ENCODE measurements at places on chromosomes 2 and 18. TPM values are rescaled to one million over a fixed set of nuclear protein-coding genes. Genes with fewer than 3 reads are reported as not detected.
A peak's percentile ranks its signal among the peaks of the same experiment; 100 is the strongest.

TNFAIP6 gene
- total RNA-seq: 14.4 TPM

DNA sequence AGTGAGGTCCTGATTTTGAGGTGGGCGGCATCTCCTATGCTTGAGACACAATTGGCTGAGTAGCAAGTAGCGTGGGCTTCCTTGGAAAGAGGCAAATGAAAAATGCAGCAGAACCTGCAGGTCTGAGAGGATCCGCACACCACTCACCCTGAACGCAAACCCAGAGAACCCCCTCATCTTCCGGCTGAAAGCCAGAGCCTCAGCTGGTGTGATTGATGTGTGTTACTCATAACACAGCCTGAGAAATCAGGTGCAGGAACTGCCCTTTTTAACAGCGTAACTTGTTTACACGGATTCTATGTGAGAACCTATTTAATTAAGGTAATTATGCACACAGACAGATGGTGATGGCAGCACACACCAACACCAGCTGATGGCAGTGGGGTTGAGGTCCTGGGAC, 123.4 kb downstream of the MRO start:
- peak; percentile 6 for DNase-seq

- DNase-seq: no peak
Observed at GRCh38 chr18:2976218-2977132, 36.5 kb downstream of the LPIN2 start.

DNA sequence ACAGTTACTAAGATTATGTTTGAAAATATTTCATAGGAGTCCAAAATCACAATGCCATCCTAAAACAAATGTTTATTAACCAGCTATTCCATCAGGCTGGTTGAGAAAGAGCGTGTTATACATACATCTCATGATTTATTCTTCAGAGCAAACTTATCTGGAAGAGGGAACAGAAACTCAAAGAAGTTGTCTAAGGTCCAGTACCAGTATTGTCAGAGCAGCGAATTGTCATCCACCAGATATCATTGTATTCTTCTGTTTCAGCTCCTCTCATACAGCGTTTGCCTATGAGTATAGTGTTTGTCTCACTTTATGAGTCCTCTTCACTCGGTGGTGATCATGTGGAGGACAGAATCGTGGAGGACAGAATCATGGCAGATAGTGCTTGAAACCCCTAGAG, 238.2 kb downstream of the OSR1 start:
- DNase-seq: no peak

GRCh38 chr2:104854498-104855220, 744 bp downstream of the POU3F3 start:
- no peak for DNase-seq

DNA sequence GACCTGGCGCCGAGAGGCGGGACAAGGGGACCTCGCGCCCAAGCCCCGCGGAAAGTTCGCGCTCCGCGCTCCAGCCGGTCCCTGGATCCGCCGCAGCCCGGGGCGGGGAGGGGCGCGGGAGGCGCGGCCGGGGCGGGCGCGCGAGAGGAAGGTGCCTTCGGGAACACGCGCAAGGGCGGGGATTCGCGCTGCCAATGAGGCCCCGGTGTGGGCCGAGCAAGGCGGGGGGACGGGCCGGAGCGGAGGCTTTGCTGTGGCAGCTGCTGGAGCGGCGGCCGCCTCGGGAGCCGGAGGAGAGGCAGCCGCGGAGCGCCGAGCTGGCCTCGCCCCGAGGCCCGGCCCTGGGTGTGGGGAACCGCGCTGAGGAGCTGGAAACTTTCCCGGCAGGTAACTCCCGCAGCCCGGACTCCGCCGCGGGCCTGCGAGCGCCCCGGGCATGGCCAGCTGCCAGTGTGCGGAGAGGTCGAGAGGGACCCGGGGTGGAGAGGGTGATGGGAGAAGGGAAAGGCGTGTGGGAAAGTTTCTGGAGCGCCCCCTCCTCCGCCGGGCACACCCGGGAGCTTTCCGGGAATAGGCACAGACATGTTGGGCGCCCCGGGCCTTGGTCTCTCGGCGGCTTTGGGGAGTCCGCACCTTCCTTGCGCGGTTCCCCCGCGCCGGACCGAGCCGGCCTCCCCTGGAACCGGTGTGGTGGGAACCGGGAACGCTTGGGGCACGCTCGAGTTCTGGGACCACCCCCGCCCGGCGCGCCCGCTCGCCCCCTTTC, at the start of gene TANC1:
Gene TANC1, plus strand, starts transcription at position 245 of the 766 bp plus-strand sequence. CDS start 97,271 bp downstream, outside the sequence.
- peak; percentile 96 for DNase-seq

DNA sequence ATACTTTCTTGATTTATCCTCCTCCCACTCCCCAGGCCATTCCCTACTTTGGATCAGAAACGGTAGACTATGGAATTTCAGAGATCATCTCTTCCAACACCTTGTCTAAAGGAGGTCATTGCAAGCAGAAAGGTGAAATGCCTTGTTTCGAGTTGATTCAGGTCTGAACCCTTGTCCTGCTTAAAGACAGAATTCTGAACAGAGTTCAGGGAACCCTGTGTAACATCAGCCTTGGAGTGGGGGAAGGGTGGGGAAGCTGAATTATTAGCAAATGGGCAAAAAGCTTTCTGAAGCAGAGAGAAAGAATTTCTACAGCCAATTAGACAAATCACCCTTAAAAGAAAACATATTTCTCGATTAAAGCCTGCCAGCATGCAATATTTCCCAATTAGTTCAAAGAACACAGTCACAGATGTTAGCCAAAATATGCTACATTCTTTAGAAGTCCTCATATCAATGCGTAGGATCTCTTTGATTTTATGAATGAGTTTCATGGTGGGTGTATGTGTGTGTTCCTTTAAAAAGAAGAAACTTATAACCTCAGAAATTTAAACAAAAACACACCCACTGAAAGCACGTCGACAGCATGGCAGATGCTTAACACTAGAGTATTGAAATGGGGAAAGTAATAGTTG, 353.1 kb downstream of the RND3 start:
- no peak for DNase-seq

- DNase-seq: no peak
Observed at GRCh38 chr2:179571721-179572120, 289.7 kb downstream of the ZNF385B start.

DNA sequence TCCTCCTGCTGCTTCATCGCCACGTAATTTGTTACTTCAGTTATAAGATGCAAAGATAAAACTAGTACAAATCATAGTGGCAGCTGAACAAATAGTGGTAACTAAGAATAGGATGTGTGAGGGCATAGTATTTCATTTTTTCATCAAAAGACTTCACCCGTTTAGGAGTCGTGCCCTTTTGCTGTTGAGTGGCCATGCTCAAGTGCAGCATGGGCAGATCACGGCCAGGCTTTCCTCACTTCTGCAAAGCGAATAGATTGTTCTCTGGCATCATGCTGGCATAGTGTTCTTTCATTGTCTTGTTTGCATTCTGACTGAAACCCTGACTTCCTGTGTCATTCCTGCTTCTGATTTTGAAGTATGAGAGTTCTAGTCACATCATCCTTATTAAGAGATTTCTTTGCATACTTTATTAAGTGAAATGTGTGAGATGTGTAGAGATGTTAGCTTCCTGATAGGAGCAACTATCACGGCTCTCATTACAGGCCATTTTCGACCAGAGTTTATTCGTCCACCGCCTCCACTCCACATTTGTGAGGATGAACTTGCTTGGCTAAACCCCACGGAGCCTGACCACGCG, 11.8 kb downstream of the CNOT11 start:
- DNase-seq: no peak

- no peak for DNase-seq
Observed at GRCh38 chr2:108910011-108910431, 79.0 kb downstream of the EDAR start.

Measured in sciatic nerve (tissue), 2 donors.